ENCODE measurements at places on chromosomes 2 and 18.

DNA sequence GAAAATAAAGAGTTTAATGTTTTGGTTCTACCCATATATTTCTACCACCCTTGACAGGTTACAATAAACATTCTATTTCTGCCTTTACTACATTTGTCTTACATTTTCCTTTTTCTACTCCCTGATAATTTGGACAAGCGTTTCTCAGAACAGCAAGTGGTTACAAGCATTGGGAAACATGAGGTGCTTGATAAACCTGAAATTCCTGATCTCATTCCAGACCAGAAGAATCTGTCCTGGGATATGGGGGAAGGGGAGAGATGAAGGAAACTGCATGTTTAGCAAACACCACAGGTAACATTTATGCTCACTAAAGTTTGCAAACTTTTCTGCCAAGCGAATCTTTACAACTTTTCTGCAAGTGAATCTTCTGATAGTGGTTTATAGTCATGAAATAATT is 28.3 kb upstream of the DSC1 start:
- no peak for DNase-seq

GRCh38 chr2:239943991-239944631 is 81.0 kb downstream of the NDUFA10 start:
- no peak for DNase-seq

GRCh38 chr2:63837036-63837594 is 4.6 kb upstream of the UGP2 start:
- DNase-seq = no peak

DNA sequence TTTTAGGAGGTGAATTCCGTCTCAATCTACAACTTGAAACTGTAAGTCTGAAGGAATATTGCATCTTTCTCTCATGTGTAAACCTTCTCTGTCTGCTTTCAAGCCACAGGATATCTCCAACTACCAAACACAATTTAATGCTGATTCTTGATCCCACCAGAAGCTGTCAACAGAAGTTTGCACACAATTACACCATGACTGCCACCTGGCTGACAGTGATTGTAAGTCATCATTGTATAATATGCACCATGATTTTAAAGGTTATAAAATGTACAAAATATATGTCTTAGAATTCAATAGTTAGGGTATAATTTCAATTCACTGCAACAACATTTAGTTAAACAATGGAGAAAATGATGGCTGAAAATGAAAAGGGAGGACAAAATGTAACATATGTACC is 18.4 kb downstream of the PREPL start:
- no peak for DNase-seq

DNA sequence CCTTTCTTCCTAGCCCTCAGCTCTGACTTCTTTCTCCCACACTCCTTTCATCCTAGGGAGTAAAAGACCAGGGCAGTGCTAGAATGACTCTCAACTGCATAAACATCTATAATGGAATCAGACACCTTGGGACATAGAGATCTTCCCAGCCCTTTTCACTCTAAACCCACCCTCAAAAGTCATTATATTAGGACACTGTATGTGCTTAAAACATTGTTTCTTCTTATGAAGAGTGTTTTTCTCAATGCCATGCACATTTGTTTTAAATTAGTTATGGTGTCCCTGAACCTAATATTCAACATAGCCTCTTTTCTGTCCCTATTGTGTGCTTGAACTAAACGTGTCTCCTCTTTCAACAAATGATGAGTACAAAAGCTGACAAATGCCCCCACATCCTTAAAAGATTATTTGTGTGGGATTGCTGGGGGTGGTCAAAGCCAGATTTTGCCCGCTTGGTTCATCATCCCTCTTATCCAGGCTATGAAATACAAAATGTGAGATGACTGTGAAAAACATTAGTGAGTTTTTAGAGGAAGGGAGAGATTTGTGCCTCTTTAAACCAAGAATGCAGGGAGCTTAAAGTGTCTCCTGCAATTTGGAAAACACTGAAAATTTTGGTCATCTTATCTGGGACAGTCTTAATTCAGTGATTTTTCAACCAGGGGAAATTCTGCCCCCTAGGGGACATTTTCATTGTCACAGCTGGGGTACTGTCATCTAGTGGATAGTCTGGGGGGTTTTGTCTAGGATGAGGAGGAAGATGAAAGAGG is 29.0 kb downstream of the SERPINB5 start:
- no peak for DNase-seq

GRCh38 chr2:190119257-190119656 is 56.7 kb upstream of the MSTN start:
- DNase-seq = peak; percentile 64

DNA sequence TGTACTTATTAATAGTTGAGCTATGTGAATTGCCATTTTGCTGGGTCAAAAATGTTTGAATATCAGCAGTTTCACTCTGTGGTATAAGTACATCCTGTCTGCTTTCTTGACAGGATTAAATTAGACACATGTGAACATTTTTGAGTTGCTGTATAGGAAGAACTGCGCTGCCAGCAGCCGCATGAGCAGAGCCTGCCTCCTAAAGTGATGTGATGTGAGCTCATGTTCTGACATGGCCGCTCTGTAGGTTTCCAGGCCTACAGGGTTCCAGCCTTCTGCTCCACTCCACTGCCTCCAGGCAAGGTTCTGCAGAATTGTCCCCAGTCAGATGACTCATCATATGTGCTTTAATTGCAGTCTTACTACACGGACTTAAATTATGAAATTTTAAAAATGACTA is 119.7 kb upstream of the NFATC1 start:
- no peak for DNase-seq

- no peak for DNase-seq
Observed at GRCh38 chr2:105581555-105581944, 163.2 kb upstream of the NCK2 start.

DNA sequence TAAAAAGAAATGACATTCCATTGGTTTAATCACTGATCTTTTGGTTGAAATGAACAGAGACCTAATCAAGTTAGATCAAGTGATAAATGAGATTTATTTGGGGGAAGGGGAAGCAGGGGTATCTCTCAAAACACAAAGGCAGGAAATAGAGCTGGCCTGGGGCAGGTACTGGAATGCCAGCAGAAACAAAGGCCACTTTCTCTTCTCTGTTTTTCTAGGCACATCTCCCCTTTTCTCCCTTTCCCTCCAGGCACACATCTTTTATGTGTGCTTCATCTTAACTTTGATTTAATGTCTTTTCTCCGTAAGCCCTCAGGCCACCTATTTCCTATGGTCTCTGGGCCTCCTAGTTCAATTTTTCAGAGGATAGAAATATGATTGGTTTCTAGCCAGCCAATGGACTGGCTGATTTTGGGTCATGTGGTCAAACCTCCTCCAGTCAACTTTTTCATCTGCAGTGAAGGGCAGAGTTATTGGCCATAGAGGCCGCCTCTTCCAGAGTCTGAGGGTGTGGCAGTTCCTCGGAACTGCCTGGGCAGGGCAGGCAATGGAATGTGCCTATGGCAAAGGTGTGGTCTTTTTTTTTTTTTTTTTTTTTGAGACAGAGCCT is 58.9 kb upstream of the FAM136A start:
- no peak for DNase-seq
